Vagina (tissue), 2 donors: ENCODE measurements at places on chromosomes 11 and 22. TPM values are rescaled to one million over a fixed set of nuclear protein-coding genes. Genes with fewer than 3 reads are reported as not detected.

MS4A15 gene
- not detected for total RNA-seq

GRCh38 chr22:33076343-33076742 is 18.2 kb upstream of the SYN3 start:
- DNase-seq: no peak

NAALADL1 gene
- total RNA-seq: 30.7 TPM

DBX1 gene
- total RNA-seq: not detected

GRCh38 chr22:30056015-30056414 is 24.2 kb upstream of the HORMAD2 start:
- DNase-seq: no peak

GRCh38 chr11:107857550-107858216 is 904 bp downstream of the SLC35F2 start:
- no peak for DNase-seq

- no peak for DNase-seq
These were observed 453 bp downstream of the GAS2 start for GRCh38 chr11:22666688-22667439.

DNA sequence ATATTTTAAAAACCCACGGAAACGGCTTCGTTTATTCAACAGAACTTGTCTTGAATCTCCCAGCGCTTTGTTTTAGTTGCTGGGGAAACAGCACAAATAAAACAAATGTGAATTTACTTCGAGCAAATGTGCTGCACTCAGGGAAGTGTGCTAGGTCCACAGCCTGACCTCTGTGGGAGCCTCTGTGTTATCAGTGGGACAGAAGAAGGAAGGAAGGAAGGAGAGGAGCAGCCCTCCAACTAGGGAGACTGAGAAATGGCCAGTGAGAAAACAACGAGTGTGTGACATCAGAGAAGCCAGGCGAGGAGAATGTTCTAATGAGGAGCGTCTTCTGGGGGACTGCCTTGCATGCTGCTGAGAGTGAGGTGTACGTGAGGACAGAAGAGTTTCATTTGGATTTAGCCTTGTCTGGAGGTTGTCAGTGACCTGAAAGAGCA is 42.7 kb downstream of the PPP6R3 start:
- no peak for DNase-seq

GRCh38 chr22:38955926-38956325 is 1.5 kb upstream of the APOBEC3A start:
- no peak for DNase-seq

DNA sequence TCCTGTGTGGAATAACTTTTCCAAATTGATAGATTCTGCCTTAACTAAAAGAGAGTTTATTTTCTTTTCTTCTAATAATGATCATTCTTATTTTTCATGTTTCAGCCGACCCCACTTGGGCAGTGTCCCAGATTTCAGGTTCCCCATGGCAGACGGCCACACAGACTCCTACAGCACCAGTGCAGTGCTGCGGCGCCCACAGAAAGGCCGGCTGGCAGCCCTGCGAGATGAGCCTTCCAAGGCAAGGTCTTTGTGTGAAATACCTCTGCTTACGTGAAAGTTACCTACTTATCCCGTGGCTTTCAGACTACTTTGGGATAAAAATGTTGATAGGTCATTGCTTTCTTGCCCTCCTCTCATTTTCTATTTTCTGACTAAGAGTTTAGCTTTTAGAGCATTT is 59.3 kb upstream of the CTTN start:
- no peak for DNase-seq

GRCh38 chr22:26442086-26442756 is 13.2 kb downstream of the ASPHD2 start:
- no peak for DNase-seq

- DNase-seq: no peak
These were observed 113.0 kb downstream of the NTM start for GRCh38 chr11:131483453-131483852.
